Vagina (tissue), 2 donors: ENCODE measurements at places on chromosomes 4 and X.

DNA sequence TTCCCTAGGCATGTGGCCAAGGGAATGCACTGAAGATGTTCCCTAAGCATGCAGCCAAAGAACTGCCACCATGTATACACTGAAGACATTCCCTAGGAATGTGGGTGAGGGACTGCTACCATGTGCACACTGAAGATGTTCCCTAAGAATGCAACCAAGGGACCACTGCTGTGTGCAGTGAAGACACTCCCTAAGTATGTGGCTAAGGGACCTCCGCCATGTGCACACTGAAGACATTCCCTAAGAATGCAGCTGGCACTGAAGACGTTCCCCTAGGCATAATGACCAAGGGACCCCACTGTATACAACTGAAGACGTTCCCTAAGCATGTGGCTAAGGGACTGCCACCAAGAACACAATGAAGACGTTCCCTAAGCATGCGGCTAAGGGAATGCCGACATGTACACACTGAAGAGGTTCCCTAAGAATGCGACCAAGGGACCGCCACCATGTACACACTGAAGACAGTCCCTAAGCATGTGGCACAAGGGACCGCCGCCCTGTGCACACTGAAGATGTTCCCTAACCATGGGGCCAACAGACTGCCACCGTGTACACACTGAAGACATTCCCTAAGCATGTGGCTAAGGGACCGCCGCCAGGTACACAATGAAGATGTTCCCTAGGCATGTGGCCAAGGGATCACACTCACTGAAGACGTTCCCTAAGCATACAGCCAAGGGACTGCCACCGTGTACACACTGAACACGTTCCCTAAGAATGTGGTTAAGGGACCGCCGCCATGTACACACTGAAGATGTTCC lies 25.6 kb downstream of the DHRSX start:
- no peak for DNase-seq

DNA sequence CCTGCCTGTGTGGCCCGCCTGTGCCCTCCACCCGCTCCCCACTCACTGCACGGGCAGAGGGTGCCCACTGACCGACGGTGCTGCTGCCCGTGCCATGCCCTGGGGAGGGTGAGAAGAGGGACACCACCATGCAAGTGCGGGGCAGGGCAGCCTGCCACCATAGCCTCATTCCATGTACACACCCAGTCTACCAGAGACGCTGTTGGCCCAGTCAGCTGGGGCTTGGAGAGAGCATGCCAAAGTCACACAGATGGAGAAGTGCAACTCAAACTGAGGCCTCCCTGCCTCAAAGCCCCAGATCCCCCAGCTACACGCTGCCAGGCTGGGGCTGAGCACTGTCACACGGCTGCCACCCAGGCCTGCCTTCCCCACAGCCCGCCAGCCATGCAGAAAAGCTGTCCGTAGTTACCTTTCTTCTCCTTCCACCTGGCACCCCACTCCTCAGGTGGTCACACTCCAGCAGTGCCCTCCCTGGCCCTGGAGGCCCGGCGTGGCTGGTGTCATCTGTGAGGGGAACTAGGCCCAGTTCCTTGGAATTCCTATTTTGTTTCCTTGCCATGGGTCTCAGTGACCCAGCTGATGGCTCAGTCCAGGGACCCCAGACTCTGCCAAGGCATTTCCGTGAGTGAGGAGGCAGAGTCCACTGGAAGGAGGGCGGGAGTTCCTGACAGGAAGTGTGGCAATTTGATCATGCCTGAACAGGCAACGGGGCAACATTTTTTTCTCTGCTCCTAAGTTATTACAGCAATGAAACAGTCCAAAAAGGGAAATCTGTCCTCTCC lies at the start of gene SLC2A9:
TSS of gene SLC2A9 (minus strand) at position 627 of the 782 bp plus-strand sequence. CDS start at position 559, 68 bp downstream.
- DNase-seq: no peak

DNA sequence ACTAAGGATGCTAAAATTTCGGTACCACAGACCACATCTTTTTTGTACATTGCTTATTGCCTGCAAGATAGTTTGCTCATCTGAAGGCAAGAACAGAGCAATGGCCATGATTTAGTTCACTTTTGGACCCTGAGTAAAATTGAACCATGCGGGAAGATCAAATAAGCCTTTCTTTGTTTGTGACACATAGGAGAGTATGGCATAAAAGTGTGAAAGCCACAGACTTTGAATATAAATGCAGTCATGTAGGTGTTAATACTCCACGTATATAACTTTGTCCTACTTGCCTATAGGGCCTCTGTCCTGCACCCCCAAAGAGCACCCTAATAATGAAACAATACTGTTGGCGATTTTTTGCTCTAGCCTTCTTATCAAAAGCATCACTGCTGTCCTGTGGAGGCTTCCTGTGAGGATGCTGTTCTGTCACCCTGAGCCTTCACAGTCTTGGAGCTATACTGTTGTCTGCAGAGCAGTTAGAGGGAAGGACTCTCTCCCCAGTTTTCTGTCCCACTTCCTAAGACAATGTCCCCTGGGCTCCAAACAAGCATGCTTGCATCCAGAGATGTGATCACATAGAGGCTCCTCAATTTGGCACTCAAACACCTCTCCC lies 10.2 kb upstream of the CXCL13 start:
- DNase-seq: no peak

- no peak for DNase-seq
Observed at GRCh38 chr4:110669663-110670062, 46.8 kb upstream of the PITX2 start.

GRCh38 chr4:38957261-38957815 lies 74.9 kb downstream of the TMEM156 start:
- DNase-seq: no peak

DNA sequence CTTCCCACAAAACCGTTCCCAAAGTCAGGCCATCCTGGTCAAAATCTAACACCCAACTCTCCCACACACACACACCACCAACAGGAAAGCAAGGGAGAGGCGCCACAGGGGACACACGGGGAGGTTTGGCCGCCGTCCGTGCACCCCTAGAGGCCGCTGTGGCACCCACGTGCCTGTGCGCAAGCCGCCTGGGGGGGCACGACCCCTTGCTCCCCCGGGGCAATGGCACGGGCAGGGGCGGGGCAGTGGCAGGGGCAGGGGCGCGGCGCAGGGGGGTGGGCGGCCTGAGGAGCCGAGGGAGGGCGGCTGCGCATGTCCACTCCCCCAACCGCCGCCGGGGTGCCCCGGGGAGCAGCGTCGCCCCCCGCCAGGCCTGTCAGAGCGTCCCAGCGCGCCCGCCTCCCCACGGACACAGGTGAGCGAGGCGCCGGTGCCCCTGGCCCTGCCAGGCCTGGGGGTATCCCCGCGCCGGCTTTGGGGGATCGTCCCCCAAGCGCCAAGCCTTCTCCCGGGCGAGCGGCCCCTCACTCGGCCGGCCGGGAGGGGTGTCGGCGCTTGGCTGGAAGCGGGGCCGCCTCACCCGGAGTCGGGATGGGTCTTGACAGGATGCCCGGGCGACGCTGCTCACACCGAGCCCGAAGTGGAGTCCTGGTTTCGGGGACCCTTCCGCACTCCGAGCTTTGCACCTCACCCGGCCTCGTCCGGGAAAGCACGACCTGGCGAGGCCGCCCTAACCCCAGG lies at the start of gene ERAS:
TSS of gene ERAS (plus strand) at position 379 of the 741 bp plus-strand sequence. CDS start 2,611 bp downstream, outside the sequence.
- no peak for DNase-seq

GRCh38 chrX:39402158-39402557 lies 600.9 kb downstream of the MID1IP1 start:
- no peak for DNase-seq

GRCh38 chr4:18572481-18572880 lies 550.9 kb upstream of the LCORL start:
- DNase-seq: no peak

- no peak for DNase-seq
Observed at GRCh38 chr4:149823769-149824221, 8.2 kb upstream of the IQCM start.

GRCh38 chr4:55358668-55359067 lies 12.6 kb downstream of the SRD5A3 start:
- DNase-seq: peak; percentile 83

DNA sequence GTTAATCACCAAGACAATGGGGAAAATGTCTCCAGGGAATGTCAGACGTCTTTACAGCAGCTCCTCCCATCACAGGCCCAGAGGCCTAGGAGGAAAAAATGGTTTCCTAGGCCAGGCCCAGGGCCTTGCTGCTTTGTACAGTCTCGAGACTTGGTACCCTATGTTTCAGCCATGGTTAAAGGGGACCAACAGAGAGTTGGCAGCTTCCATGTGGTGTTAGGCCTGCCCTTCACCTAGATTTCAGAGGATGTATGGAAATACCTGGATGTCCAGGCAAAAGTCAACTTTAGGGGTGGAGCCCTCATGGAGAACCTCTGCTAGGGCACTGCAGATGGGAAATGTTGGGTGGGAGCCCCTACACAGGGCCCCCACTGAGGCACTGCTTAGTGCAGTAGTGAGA lies 38.5 kb downstream of the ABCG2 start:
- no peak for DNase-seq

- DNase-seq: no peak
Observed at GRCh38 chrX:118558926-118559325, 63.3 kb downstream of the DOCK11 start.

GRCh38 chrX:69614886-69615285 lies 1.0 kb upstream of the EDA start:
- no peak for DNase-seq

- DNase-seq: no peak
Observed at GRCh38 chrX:20838477-20838876, 535.7 kb upstream of the CNKSR2 start.

GRCh38 chr4:40170588-40170987 lies 26.2 kb upstream of the RHOH start:
- no peak for DNase-seq

DNA sequence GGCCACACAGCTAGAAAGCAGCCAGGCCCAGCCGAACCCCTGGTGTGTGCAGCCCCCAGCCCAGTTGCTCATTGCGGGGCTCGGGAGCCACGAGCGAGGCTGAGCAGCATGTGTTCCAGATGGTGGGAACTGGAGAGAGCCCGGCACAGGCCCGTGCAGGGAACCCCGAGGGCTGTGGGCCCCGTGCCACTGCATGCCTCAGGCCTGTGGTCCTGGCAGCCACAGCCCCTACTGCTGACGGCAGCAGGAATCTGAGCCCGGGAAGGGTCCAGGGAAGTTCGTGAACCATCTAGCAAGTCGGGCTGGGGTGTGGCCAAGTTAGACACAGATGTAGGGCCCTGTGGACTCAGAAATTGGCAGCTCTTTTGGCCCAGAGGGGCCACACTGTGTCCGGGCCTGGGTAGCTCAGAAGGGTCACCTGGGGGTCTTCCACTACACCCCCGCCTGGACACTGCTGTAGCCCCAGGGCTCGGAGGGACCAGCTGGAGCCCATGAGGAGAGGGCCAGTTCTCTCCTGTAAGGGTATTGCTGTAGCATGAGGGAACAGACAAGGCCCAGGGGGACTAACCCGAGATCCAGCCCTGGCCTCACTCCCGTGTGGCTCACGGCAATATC lies 12.1 kb downstream of the HTRA3 start:
- no peak for DNase-seq

- DNase-seq: no peak
Observed at GRCh38 chr4:141036786-141037185, 96.5 kb downstream of the RNF150 start.
